ENCODE measurements at places on chromosomes 13 and 19. TPM values are rescaled to one million over a fixed set of nuclear protein-coding genes. Genes with fewer than 3 reads are reported as not detected.

- H3K27me3 ChIP-seq = no peaks in the 10 kb centered on the region
- H3K4me1 ChIP-seq = peaks cover 8% of the 10 kb centered on the region
- no peak overlapping the region for H3K27ac ChIP-seq
- H3K4me3 ChIP-seq = no peak overlapping the region
- no peaks in the 10 kb centered on the region for H3K36me3 ChIP-seq
These were observed 42.7 kb downstream of the ING1 start for GRCh38 chr13:110756219-110756631.

DNA sequence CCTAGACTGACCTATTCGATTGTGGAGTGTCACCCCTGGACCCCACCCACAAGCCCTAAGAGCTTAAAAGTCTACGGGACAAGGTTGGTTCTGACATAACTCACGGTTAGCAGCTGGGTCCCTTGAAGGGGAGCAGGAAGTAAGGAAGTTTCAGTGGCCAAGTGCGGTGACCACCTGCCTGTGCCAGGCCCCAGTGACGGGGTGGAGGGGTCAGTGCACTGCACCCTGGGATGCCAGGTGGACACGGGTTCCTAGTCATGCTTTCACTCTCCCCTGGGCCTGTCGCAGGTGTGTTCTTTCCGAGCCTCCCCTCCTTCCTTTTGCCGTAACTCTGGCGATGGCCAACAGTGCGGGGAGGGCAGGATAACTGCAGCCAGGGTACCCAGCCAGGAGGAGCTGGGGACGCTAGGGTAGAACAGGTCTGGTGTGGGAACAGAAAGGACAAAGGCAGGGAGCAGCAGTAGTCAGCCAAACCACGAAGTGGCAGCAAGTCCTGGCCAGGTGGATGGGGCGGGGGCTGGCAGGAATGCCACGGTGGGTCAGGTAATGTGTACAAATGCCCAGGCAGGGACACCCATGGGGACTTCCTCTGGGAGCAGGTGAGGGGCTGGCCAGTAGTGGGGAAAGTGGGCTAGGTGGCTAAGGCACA is 58.3 kb downstream of the RGCC start:
- H3K36me3 ChIP-seq = no peaks in the 10 kb centered on the region
- no peaks in the 10 kb centered on the region for H3K4me1 ChIP-seq
- H3K27me3 ChIP-seq = no peaks in the 10 kb centered on the region

- DNase-seq = no peak
- H3K4me3 ChIP-seq = no peak overlapping the region
- H3K36me3 ChIP-seq = no peaks in the 10 kb centered on the region
These were observed 69.2 kb upstream of the KCTD15 start for GRCh38 chr19:33727331-33727998.

The PLIN4 gene
- 0.15 TPM for total RNA-seq

Measured in neural progenitor cell (in vitro differentiated cells).